Skeletal muscle cell (primary cell): ENCODE measurements at places on chromosomes 5 and 9.

DNA sequence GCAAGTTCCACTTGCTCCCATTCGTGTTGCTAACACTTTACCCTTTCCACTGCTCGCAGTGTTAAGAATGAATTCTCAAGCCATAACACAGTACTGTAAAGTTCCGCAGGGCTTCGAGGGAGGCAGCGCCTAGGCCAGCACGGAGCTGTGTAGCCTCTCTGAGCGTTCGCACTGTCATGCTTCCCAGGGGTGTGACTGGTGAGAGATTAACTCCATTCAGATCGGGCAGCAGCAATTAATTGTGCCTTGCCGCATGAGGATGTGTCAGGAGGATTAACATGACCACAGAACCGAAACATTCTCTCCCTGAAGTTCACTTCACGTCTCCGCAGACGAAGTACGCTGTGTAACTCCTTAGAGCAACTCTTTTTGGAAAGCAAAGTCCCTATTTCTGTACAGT lies 23.2 kb downstream of the ZBTB34 start:
- no peak for DNase-seq

GRCh38 chr9:22528485-22528884 lies 81.9 kb downstream of the DMRTA1 start:
- peak; percentile 13 for DNase-seq

DNA sequence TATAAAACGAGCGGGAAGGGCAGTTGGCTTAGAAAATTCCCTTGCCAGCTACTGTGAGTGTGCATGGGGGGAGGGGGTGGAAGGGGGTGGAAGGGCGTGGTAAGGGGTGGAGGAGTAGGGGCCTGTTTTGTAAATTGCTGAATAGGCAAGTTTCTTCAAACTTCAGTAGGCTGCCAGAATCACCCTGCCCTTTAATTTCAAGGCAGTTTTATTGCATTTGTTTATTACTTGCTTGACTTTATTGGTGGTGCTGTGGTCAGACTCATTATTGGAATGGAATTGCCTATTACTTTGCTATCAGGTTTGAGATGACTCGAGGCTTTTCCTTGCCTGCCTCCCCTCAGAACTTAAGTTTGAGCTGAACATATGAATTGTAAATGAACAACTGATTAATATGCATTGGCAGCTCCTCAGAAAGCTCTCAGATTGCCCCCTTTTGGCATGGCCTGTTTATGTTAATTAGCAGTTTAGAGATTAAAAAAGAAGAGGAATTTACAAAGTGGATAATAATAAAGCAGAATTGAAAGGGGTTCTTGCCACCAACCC lies 76.0 kb downstream of the SEMA6A start:
- DNase-seq: no peak

DNA sequence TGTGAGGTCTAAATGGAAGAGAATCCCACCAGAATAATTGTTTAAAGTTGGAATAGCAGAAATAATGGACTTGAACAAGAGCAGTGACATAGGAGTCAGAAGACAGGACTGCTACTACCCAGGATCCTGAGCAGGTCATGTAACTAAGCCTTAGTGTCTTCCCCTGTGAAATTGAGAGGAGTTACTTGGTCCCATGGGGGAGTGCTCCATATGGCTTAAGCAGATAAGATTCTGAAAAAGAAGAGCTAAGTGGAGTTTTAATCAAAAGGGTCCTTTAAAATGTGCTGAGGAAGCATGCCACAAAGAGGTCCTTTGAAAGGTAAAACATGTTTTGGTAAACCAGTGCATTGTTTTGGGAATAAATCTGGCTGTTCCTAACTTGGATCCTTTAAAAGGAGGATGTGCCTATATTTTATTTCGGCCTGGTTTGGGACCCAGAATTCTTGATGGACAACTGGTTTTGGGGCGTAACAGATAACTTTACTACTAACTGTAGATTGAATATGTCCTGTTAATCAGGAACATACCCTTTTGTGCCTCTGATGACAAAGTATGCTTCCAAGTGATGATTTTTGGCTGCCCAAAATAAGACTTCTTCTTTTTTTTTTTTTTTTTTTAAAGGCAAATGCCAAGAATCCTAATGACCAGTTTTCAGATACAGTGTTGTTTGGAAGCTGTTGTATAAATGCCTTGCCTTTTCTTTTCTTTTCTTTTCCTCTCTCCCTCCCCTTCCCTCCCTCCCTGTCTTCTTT lies 5.7 kb downstream of the RCL1 start:
- no peak for DNase-seq

GRCh38 chr5:166165596-166165995 lies 2125.8 kb upstream of the WWC1 start:
- DNase-seq: no peak

GRCh38 chr9:104900871-104901270 lies 27.1 kb downstream of the ABCA1 start:
- DNase-seq: no peak

- no peak for DNase-seq
Observed at GRCh38 chr9:105502276-105502675, 54.4 kb downstream of the FSD1L start.

- DNase-seq: no peak
Observed at GRCh38 chr9:98142182-98142907, 23.3 kb upstream of the TRIM14 start.

GRCh38 chr5:110768138-110768860 lies 29.5 kb downstream of the SLC25A46 start:
- DNase-seq: peak; percentile 19

GRCh38 chr9:130639866-130640555 lies 24.4 kb upstream of the PRDM12 start:
- DNase-seq: no peak

DNA sequence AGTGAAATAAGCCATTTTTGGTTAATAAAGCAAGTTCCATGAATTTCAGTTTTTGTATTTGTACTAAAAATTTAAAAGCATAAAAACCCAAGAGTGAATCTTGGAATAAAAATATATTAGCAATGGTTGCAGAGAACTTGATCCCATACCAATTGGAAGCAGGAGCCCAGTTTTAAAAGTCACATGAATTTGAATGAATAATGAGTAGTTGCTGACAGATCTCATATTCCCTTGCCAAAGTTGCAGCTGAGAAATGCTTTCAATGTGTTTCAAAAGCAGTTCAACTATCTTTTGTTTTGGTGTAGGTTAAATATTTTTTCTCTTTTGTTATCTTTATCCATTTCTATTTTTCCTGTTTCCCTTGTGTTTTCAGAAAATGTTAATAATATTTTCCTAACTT lies 818.6 kb downstream of the CDH18 start:
- DNase-seq: no peak

GRCh38 chr5:132414634-132415378 lies 45.3 kb downstream of the SLC22A5 start:
- no peak for DNase-seq

DNA sequence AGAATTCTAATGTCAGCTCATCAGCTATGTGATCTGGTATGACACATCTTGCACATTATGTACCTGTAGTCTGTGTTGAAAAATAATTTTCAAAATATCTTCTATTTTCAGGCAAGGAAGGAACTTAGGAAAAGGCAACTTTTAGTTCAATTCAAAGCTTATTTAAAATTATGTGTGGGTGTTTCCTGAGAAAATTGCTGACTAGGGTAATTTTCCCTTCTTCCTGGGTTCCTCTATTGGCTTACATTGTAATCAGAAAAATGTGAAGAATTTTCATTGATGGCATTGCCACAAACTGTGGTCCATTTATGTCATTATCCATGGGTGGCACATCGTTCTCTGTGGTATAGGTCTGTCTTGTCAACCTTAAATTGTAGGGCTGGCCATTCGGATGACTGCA lies 328.7 kb upstream of the SGCD start:
- no peak for DNase-seq

- no peak for DNase-seq
Observed at GRCh38 chr5:64688391-64688790, 1.9 kb upstream of the SHISAL2B start.

- no peak for DNase-seq
Observed at GRCh38 chr5:133842846-133843611, 125.4 kb downstream of the C5orf15 start.

DNA sequence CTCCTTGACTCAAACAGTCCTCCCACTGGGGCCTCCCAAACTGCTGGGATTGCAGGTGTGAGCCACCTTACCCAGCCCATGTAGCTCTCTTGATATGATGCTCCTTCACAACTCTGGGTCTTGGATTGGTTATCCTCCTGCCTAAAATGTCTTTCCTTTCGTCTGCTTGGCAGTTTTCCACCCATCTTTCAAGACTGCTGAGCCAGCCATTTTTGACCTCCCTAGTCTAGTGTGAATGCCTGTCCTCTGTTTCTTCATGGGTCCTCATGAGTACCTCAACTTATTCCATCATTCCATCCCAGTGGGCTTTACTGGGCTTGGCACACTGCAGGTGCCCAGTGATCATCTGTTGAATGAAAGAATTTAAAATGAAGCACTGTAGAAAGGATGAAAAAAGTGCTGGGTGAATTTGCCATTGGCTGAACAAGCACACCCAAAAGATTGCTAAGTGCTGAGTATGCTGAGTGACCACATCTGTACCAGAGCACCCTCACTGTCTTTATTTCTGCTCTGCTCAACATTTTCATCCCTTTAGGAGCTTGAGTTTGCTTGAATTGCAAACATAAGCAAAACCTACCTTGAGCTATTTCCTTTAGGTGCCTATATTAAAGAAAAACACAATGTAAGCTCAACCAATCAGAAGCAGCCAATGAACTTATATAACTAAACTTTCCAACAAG lies 84.8 kb upstream of the FAM169A start:
- DNase-seq: no peak

DNA sequence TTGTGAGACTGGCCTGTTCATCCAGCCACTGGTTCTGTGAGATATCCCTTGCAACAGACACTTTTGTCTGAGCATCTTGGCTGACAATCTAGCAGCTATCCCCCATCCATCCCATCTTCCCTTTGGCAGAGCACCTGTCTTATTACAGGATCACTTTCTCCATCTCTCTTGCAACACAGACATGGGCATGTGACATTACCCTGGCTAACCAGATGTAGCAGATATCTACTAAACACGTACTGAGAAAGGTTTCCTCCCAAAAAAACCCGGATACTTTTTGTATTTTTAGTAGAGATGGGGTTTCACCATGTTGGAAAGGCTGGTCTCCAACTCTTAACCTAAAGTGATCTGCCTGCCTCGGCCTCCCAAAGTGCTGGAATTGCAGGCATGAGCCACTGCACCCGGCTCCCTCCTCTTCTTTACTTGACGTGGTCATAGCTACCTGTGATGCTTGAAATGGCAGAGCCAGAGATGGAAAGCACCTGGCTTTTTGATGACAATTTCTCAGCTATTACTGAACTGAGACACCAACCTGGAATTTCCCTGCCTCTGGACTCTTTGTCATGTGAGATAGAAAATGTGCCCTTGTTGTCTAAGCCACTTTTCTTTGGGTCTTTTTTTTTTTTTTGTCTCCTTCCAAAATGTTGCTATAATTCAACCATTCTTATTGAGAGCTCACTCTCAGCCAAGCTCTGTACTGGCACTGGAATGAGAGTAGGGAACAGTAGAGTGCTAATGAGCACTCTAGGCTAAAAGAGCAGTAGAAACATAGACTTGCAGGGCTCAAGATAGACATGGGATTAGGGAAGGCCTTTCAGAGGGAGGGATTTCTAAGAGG lies 32.6 kb downstream of the FNBP1 start:
- DNase-seq: no peak

- no peak for DNase-seq
Observed at GRCh38 chr5:171023508-171023907, 161.7 kb downstream of the RANBP17 start.

DNA sequence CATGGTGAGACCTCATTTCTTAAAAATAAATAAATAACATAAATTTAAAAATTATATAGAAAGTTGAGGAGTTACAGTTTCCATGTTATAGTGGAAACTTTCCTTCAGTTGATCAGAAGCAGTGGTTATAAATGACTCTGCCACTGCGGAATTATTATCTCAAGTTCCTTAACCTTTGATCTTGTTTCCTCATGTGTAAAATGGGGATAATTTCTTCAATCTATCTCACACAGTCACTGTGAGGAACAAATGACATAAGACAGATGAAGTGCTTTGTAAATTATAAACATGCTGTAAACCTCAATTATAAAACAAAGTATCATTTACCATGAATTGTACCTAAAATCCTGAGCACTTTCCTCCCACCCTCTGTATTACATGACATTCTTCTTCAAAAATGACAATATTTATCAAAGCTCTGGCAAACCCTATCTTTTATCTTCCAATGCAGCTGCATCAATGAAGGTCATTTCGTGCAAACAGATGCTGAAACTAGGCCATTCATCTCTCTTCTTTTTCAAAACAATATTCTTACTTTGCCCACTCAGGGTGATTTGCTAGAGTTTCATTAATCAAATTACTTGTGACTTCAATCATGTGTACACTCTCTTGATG lies 46.8 kb downstream of the TMEM245 start:
- no peak for DNase-seq

DNA sequence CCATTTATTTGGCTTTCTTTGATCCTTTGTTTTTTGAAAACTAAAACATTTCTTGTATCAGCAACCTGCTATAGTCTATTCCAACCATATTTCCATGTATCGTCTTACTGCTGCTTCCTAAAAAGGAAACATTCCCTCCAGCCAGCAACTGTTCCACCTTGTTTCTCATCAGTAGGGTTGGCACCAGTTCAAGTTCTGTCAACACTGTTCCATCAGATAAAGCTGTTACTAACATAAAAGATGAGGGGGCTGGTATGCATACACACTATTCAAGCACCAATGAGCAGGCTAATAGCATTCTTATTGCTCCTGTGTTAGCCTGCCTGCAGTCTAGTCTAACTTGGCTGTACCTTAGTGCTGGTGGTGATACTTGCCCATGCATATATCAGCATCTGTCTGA lies 178.3 kb downstream of the CWC27 start:
- DNase-seq: peak; percentile 39
